ENCODE measurements at places on chromosomes 6 and 20.

- no peak for DNase-seq
Observed at GRCh38 chr6:85460154-85460920, 10.5 kb downstream of the NT5E start.

GRCh38 chr20:32010101-32010500, at the start of gene CCM2L:
Gene CCM2L (plus strand): TSS chr20:32010438. CDS start chr20:32010455, 17 bp downstream.
- DNase-seq: no peak

GRCh38 chr6:111215131-111215530, 127.8 kb downstream of the SLC16A10 start:
- DNase-seq: no peak

DNA sequence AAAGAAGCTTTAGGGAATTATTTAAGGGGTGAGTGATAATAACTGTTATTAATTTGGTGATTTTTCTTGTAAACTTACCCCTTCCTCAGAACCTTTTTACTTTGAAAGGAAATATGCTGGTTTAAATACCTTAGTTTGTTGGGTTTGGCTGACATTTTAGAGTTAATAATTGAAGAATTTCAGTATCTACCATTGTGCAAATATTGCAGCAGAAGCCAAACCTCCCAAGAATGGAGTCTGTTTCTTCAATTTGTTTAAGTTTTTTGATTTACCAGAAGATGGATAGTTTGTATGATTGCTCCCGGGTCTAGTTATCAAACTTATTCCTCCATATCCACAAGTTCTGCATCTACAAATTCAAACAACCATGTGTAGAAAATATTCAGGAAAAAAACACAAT, 77.1 kb downstream of the ATRN start:
- DNase-seq: no peak

DNA sequence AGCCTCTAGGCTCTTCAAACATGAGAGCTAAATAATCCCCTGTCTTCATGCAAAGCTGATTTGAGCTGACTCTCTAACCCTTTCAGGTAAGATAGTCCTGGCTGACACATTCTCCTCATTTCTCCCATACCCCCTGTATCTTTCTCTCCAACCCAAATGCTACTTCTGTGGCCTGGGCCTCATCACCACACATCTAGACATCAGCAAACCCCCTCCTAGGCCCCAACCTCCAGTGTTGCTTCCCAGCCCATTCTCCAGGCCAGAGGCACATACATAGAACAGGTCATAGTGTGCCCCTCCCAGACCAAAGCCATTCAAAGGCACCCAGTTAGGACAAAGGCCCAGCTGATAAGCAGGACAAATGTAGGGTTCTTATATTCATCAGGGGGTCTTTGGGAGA, 84.9 kb downstream of the ANKRD60 start:
- no peak for DNase-seq

DNA sequence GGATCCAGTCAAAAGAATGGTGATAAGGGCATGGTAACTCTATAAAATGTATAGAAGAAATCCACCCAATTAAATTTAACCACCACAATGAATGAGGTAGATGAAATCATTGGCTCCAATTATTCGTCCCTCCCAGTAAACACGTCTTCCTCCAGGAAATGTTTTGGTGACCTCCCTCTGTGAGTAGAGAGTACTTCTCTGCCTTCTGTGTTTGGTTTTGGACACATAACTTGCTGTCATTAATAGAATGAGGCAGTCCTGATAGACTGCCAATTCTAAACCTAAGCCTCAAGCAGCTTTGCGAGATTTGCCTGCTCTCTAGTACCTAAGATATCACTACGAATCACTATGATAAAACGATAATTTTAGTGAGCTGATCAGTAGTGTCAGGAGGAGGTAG, 632.8 kb downstream of the HDGFL1 start:
- no peak for DNase-seq

GRCh38 chr20:39453890-39454289, 491.7 kb downstream of the DHX35 start:
- no peak for DNase-seq

DNA sequence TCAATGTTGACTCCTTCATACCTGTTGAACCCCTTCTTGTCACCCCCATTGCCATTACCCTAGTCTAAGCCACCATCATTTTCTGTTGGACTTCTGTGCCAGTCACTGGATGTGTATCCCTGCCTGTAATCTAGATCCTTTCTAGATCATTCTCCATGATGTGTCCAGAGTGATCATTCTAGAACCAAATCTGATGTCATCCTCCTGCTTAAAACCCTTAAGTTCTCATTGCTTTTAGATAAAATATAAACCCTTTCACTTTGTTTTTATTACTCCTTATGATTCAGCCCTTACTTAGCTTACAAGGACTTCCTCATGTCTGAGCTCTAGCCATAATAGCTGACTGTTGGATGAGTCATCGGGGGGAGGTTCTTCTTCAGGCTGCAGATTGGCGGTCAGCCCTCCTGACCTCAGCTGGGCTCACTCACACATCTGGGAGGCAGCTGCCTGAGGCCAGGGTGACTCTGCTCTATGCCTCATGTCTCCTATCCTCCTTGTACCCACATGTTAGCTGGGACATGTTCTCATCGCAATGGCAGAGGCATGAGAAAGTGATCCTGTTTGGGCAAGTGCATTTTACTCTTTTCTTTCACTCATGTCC, 287.6 kb downstream of the ESR1 start:
- no peak for DNase-seq

GRCh38 chr6:45707176-45707575, 308.5 kb downstream of the CLIC5 start:
- no peak for DNase-seq

DNA sequence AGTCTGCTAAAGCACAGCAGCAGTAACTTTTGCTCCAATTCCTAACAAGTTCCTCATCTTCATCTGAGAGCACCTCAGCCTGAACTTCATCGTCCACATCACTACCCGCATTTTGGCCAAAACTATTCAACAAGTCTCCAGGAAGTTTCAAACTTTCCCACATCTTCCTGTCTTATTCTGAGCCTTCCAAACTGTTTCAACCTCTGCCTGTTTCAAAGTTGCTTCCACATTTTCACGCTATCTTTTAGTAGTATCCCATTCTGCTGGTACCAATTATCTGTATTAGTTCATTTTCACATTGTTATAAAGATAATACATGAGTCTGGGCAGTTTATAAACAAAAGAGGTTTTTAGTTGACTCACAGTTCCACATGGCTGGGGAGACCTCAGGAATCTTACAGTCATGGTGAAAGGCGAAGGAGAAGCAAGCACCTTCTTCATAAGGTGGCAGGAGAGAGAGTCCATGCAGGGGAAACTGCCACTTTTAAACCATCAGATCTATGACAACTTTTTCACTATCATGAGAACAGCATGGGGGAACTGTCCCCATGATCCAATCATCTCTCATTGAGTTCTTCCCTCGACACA, 99.4 kb upstream of the GRIK2 start:
- no peak for DNase-seq

DNA sequence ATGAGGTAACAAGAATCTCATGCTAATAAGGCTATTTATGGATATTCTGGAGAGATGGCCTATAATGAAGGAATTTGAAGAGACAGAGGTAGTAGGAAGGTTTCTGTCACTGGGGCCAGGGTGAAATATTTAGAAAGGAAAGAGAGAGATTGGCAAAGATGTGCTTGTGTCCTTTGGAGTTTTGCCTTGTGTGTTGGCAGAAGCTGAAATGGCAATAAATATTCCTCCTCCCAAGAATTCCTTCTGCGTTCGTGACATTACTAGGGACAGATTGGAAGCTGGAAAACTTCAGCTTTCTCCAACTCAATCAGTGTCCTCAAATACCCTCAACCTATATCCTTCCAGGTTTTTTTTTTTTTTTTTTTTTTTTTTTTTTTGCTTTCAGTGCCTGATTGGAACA, 6.3 kb downstream of the SAMD5 start:
- no peak for DNase-seq

DNA sequence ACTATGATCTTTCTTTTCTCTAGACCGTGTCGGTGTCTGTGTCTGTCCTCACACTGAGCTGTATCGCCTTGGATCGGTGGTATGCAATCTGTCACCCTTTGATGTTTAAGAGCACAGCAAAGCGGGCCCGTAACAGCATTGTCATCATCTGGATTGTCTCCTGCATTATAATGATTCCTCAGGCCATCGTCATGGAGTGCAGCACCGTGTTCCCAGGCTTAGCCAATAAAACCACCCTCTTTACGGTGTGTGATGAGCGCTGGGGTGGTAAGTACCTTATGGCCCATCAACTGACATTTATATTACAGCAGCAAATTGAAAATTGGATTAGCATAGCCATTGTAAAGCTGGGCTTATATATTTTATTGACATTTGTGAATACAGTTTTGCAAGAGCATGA, 72.2 kb upstream of the GFRAL start:
- DNase-seq: no peak

DNA sequence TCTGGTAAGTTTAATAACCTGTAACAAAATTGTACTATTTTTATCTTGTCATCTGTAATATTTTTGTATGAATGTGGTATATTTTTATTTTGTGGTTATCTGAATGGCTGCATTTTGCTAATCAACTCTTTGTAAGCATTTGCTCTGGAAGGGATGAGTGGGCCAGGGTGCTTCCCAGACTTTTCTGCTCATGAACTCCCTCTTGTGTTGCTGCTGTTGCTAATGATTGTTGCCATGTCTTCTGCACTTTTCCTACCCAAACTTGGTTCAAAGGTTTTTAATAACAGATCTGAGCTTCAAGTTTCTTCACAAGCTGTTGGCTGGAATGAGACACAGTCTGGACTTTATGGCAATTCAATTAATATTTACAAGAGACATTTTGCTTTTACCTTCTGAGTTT, 1005.7 kb downstream of the HACE1 start:
- DNase-seq: no peak

DNA sequence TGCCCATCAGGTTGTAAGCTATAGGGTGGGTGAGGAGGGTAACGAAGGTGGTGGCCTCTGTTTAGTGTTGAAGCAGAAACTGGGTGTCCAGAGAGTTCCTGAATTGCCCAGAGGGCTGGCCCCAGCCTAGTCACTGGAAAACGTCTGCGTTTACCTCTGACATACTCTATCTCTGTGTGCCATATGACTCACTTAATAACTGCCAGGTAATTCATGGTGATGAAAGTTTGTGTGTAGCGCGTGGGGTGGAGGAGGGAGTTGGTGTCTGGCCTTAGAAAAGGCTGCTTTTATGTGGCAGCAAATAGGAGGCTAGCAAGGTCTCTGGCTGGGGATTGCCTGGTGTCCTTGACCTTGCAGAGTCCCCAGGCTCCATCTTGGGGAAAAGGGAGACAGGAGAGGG, 47.3 kb downstream of the SLC35D3 start:
- no peak for DNase-seq

- DNase-seq: no peak
Observed at GRCh38 chr6:108174371-108175175, 8.8 kb downstream of the NR2E1 start.

- no peak for DNase-seq
Observed at GRCh38 chr6:69232008-69232407, 564.8 kb downstream of the LMBRD1 start.

DNA sequence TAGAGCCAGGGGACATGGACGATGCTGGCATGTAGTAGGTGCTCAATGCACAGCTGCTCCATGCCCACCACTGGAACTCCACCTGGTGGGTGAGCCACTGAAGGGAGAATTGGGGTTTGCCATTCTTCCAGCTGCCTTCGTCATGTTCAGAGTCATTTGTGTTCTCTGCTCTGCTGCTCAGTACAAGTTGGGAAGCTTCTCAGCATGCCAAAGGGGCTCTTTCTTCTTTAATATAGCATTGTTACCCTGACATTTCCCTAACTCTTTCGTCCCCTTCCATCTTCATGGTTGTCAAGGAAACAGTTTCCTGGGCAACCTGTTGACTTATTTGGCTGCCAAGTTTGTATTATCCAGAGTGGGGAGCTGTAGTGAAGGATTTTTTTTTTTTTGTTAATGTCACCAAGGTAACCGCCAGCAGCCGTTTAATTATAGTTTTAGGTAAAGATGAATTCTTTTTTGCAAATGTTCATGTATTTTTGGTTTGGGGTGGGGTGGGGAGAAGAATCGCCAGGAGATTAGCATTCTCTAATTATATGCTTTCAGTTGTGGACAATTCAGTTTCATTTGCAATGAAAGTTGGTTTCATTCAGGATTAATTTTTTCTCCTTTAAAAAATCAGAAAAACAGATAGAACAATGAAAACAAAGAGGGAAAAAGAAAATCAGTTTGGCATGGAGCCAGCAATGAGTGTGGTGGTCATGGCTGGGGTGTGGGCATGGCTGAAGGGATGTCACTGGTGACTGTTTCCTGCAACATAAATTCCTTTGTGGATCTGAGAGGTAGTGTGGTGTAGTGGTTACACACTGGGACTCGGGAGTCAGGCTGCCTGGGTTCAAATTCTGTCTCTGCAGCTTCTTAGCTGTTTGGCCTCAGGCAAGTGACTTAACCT, 73.0 kb upstream of the KCNG1 start:
- peak; percentile 91 for DNase-seq

DNA sequence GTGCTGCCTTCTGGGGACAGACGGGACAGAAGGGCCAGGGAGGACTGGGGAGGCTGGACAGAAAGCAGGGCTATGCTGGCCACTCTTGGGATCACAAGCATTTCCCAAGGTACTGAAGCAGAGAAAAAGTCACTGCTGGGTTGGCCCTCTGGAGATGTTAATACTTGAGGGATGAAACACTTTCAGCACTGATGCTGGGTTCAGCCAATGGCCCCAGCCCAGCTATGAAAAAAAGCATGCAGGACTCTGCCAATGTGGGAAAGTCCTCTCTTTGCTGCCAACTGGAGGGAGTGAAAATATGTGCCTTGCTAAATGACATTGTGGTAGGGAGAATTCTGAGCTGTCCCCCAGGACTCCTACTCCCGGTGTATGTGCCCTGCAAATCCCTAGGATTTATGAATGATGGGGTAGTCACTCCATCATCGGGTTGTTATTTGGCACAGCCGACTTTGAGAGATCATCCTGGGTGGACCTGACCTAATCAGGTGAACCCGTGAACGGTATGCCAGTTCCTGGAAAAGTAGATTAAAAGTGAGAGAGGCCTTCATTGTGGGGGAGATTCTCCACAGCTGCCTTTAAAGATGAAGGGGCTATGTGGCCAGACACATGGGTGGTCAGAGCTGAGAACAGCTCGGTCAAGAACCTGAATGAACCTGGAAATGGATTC, 119.9 kb upstream of the TRAF3IP2 start:
- no peak for DNase-seq
